ENCODE measurements at places on chromosomes 2 and 18.

- DNase-seq, result no peak
These were observed 161.8 kb downstream of the PRKCE start for GRCh38 chr2:45813003-45813941.

GRCh38 chr2:112634153-112634873, 11.4 kb upstream of the SLC20A1 start:
- DNase-seq, result no peak

DNA sequence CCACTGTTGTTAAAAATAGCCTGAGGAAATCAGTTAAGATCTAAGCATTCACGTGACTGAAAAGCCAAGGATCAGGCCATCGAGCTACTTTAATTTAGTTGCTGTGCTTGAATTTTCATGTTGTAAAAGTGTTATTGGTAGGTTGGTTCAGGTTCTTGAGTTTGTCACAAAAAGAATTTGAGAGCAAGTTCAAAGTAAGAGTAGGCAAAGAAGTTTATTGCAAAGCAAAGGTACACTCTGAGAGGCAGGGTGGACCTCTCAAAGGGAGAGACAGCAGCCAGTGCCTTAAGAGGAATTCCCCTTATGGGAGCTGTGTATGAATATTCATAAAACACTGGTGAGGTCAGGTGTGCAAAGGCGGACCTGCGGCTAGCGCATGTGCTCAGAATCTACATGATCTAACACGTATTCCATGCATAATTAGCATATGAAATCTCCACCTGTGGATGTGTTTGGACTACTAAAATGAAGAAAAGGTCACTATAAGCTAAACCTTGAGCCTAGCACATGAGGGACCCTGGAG, 236.5 kb downstream of the NDUFA10 start:
- DNase-seq, result no peak

DNA sequence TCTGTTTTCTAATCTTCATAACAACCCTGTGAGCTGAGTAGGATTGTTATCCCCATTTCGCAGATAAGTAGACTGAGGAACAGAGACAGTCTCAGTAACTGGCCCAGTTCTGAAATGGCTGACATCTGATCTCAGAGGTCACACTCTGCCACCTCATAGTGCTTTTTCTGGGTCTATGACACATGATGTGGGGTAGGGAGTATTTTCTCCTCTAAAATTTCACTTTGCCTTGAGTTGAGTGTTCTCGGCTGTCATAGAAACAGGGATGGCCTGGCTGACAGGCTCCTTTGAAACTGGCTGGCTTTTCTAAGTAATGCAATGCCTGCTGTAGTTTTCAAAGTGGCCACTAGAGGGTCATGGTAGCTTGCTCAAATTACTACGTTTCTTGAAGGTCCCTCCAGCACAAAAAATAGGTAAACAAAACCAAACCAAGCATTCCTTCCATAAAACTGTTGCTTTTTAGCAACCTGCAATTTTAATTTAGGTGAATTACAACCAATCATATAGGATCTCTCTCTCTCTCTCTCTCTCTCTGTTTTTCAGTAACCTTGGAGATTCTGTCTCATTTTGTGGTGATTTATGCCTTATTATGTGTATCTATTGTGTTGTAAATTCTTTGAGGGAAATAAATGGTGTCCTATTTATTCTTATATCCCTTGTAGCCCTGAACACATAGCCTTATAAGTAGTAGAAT, 84.2 kb upstream of the TTN start:
- no peak for DNase-seq

DNA sequence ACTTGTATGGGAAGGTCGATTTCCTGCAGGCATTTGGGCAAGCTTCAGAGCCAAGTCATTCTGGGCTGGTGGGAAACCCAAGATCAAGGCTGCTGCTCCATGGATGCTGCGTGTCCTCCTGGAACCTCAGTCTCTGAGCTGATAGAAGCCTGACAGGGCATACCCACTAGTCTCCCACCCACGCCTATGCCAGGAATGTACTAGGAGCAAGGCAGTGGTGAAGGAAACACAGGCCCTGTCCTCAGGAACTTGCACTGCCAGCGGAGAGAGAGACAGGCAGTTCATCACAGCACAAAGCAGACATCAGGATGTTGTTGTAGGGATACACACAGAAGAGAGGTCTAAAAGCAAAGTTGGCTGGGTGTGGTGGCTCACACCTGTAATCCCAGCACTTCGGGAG, 84.2 kb downstream of the PLB1 start:
- DNase-seq, result no peak

- DNase-seq, result no peak
These were observed 71.5 kb downstream of the THADA start for GRCh38 chr2:43524177-43524965.

DNA sequence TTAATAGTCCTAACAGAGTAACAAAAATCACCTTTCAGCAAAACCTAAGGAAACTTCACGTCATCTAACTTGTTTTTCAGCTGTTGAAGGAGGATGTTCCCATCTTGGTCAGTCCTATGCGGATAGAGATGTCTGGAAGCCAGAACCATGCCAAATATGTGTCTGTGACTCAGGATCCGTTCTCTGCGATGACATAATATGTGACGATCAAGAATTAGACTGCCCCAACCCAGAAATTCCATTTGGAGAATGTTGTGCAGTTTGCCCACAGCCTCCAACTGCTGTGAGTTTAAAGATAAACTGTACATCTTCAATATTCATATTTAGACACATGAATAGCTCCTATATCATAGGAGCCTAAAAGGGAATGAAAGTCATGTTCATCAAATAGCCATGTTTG, 10.5 kb downstream of the COL3A1 start:
- DNase-seq, result no peak

DNA sequence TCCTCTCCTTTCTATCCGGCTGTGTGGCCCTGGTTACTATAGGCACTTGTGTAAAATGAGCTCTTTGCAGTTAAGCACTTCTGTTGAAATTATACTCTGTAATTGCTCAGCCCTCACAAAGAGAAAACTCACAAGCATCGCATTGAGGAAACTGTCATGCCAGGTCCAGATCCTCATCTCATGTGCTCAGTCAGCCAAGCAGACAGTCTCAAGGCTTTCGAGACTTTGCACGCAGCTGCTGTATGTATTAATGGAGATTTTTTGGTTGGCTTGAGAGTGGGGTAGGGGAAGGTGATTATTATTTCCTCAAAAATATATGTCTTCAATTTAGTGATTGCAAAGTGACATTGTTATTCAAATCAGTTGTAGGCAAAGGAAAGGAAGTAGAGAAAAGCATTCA, 33.0 kb upstream of the PHLPP1 start:
- DNase-seq, result no peak

DNA sequence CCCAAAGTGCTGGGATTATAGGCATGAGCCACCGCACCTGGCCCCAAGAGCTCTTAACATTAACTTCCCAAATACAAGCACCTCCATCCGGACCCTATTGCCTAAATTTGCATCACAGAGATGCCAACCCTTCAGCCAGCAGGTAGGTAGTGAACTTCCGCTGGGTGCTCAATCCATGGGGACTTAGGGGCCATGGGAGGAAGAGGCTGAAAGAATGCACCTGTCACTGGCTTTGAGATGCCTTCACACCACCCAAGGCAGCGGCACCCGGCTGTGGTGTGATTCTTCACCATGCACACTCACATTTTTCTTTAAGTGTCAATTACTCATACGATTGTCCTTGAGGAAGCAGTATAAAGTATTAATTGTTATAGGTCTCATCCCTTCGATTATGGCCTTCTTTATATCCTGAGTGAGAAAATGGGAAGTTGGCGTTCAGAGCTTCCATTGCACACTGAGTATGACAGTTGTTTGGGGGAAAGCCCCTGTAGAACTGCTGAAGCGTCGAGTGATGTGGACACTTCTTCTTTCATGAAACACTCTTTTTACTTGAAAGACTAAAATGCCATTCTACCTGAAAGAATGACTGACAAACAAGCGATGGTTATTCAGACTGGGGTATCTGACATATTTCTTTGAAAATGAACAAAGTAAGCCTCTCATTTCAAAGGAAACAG, 51.8 kb upstream of the BIN1 start:
- no peak for DNase-seq

DNA sequence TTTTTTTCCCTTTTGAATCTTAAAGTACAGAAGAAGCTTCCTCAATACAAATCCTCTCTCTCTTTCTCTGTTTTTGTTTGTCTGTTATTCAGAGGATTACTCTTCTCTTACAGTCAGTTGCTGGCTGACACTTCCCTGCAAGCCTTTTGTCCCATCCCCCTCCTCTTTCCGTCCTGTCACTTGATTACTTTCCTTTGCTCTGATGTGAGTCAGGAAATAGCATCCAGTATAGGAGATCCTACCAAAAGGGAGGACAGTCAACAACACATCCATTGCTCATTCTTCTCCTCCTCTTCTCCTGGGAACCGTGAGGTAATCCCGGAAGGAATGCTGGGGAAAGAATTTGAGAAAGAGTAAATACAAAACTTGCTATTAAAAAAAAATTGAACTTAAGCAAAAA, 79.3 kb upstream of the SCN7A start:
- DNase-seq, result no peak

GRCh38 chr2:102520009-102520408, 47.0 kb downstream of the SLC9A4 start:
- no peak for DNase-seq

- DNase-seq, result no peak
These were observed 11.1 kb upstream of the MYL12A start for GRCh38 chr18:3236470-3236869.

GRCh38 chr2:188956961-188957360, 17.2 kb upstream of the COL3A1 start:
- no peak for DNase-seq

GRCh38 chr18:27948986-27949385, 227.9 kb downstream of the CDH2 start:
- DNase-seq, result no peak

DNA sequence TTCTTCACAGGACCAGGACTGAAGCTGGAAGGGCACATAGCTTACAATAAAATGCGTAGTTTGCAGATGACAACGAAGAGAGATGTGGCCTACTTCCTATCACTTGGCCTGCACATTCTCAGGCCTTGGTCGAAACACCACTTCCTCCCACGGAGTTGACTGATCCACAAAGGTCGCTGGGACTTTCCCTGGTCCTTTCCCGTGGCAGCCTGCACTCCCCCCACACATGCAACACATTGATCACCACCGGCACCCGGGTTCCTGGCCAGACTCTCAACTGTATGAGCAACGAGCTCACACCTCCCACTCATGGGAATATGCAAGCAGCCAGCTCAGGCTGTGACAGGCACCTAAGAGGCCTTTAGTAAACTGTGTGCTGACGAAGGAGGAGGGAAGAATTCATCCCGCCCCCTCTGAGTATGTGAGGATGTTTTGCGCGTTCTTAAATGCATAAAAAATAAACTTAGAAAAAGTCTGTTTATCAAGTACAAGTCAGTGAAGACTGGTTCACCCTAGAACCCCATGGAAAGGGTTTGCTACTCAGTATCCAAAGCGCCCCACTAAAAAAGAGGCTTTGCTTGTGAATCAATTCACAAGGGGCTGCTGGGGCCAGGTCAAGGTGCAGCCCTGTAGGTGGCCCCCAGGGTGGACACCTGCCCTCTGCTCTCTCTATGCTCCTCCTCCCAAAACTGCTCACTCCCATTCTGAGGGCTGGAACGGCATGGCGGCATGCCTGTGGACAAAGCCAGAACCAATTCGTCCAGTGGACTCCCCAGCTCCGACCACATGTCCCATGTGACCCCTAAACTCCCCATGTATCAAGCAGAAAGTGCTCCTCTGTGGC, 154.3 kb downstream of the EIPR1 start:
- no peak for DNase-seq

- DNase-seq, result no peak
These were observed 71.3 kb upstream of the TCF7L1 start for GRCh38 chr2:85061896-85062295.

GRCh38 chr2:238166391-238167343, 7.9 kb downstream of the ERFE start:
- DNase-seq, result no peak

- DNase-seq, result no peak
These were observed 207.2 kb downstream of the ETAA1 start for GRCh38 chr2:67604360-67604759.

DNA sequence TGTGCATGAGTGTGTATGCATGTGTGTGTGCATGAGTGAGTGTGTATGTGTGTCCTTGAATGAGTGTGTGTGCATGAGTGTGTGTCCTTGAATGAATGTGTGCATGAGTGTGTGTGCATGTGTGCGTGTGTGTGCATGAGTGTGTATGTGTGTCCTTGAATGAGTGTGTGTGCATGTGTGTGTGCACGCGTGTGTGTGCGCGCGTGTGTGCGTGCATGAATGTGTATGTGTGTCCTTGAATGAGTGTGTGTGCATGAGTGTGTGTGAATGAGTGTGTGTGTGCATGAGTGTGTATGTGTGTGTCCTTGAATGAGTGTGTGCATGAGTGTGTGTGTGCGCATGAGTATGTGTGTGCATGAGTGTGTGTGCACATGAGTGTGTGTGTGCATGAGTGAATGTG, 271.9 kb downstream of the RNF144A start:
- no peak for DNase-seq

DNA sequence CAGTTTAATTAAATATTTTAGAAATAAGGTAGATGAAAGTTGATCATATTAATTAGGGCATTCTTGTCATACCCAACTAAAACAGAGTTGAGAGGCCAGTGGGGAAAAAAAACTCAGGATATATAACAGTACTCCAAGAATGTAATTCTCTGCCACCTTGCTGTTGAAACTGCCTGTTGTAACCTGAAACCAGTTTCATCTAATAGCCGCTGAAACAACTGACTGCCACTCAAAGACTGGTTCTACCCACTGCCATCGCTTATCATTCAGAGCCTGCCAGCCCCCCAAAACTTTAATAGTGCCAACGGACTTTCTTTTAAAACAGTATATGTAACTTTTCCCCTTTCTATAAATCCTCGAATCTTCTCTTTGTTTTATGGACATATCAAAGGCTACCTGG, 37.7 kb upstream of the FSIP2 start:
- no peak for DNase-seq

DNA sequence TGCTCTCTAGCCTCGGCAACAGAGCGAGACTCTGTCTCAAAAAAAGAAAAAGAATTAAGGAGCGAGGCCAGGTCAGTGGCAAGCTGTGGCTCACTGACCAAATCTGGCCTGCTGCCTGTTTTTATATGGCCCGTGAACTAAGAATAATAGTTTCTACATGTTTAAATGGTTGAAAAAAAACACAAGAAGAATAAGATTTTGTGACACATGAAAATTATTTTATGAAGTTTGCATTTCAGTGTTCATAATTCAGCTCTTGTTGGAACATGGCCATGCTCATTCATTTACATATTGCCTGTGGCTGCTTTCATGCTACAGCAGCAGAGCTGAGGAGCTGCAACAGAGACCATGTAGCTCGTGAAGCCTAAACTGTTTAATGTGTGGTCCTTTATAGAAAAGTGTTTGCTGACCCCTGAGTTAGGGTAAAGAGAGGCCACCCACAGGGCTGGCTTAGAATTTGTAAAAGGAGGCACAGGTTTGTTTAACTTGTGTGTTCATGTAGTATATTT, 59.5 kb downstream of the MFSD6 start:
- no peak for DNase-seq

- no peak for DNase-seq
These were observed 110.4 kb upstream of the SCN1A start for GRCh38 chr2:166238176-166238575.

GRCh38 chr18:37551846-37552245, 13.8 kb downstream of the CELF4 start:
- DNase-seq, result no peak

Data from GDM1 (cell line).